MM.1S (cell line): ENCODE measurements at places on chromosomes 6 and 20.

DNA sequence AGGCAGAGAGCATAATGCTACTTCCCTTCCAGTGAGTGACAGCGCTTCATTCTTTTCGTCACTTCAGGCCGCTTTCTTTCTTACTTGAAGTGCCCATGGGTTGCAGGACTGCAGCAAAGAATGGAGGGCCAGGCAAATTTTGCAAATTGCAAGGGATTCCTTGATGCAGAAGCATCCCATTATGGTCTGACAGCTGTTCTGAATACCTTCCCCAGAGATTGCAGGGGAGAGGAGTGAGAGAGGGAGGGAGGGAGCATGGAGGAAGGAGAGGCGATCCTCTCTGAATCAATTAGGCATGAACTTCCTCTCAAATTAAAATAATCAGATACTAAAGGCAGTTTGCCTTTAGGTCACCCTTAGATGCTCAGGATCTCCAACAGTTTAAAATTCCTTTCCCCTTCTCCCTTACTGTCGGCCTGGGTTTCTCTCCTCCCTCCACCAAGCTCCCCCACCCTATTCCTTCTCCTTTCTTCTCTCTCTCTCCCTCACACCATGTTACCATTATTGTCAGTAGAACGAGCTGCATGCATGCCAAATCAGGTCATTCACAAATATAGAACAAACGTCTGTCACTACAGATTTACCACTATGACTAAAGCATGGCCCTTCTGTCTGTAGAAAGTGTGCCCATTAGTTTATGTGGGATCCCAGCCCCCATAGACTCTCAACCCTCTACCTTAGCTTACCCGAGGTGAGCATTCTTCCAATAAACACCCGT lies 289.2 kb downstream of the CD83 start:
- DNase-seq, result no peak

DNA sequence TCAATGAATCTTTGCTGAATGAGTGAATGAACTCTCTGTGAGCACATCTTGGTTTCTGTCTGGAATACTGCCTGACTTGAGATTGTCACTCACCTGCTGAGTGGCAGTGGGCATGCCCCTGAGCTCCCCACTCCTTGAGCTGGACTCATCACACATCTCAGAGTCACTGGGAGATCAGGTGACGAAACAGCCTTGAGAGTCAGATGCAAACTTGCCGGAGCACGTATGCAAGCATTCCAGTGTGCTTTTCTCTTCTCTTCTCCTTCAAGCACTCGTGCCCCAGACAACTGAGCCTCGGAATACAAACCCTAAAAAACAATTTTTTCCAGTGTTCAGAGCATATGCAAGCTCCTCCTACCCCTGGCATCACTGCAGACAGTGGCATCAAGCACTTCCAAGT lies 9.4 kb upstream of the BMP7 start:
- no peak for DNase-seq

DNA sequence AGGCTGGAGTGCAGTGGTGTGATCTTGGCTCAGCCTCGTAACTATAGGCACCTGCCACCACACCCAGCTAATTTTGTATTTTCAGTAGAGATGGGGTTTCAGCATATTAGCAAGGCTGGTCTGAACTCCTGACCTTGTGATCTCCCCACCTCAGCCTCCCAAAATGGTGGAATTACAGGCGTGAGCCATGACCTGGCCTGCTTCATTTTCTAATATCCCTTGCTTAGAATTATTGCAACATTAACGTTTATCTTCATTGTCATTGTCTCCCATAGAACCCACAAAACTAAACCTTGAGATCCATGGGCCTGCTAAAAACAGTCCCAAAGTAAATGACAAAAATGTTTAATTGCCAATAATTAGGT lies 6.1 kb downstream of the EEF1A1 start:
- DNase-seq, result no peak

- no peak for DNase-seq
Observed at GRCh38 chr6:84788689-84789088, 24.3 kb upstream of the TBX18 start.
